ENCODE measurements at places on chromosomes 11 and 22. TPM values are rescaled to one million over a fixed set of nuclear protein-coding genes. Genes with fewer than 3 reads are reported as not detected.

PGA3 gene
- total RNA-seq, result not detected

SMIM38 gene
- not detected for total RNA-seq

ZPR1 gene
- 45.8 TPM for total RNA-seq

GDPD4 gene
- not detected for total RNA-seq

C11orf42 gene
- total RNA-seq, result not detected

P4HA3 gene
- 9.9 TPM for total RNA-seq

DYNC2H1 gene
- total RNA-seq, result 6.2 TPM

PLAAT4 gene
- total RNA-seq, result 0.65 TPM

AQP11 gene
- total RNA-seq, result 0.30 TPM

ISX gene
- not detected for total RNA-seq

NPTXR gene
- total RNA-seq, result 0.32 TPM

PTGDR2 gene
- total RNA-seq, result not detected

ZNF214 gene
- total RNA-seq, result 1.9 TPM

TSGA10IP gene
- total RNA-seq, result not detected

MRGPRE gene
- not detected for total RNA-seq

GGTLC3 gene
- not detected for total RNA-seq

KCNJ5 gene
- 0.30 TPM for total RNA-seq

TIMM8B gene
- total RNA-seq, result 40.9 TPM

MAPK1 gene
- 38.0 TPM for total RNA-seq

OVOL1 gene
- total RNA-seq, result not detected

FAT3 gene
- under 0.01 TPM for total RNA-seq

SMIM35 gene
- not detected for total RNA-seq

CD3D gene
- total RNA-seq, result not detected

KCTD14 gene
- 0.91 TPM for total RNA-seq

TREH gene
- total RNA-seq, result under 0.01 TPM

CCDC90B gene
- total RNA-seq, result 76.0 TPM

DNAJB7 gene
- total RNA-seq, result not detected

MMP12 gene
- total RNA-seq, result not detected

CCDC87 gene
- total RNA-seq, result 0.15 TPM

CBLIF gene
- total RNA-seq, result not detected

SCO2 gene
- total RNA-seq, result 4.9 TPM

UCP3 gene
- total RNA-seq, result 0.32 TPM

SYTL2 gene
- total RNA-seq, result 11.1 TPM

LRRC32 gene
- 23.9 TPM for total RNA-seq

OTOG gene
- total RNA-seq, result not detected

TRIM5 gene
- total RNA-seq, result 84.8 TPM

PRR33 gene
- total RNA-seq, result not detected

CDKN1C gene
- 3.2 TPM for total RNA-seq

ST14 gene
- total RNA-seq, result not detected

TSPAN18 gene
- total RNA-seq, result 5.9 TPM

PHOX2A gene
- total RNA-seq, result not detected

OR2D2 gene
- total RNA-seq, result 0.32 TPM

TMEM191B gene
- 0.15 TPM for total RNA-seq

OR52I1 gene
- total RNA-seq, result not detected

LIPT2 gene
- 3.9 TPM for total RNA-seq

GPHA2 gene
- not detected for total RNA-seq

OR10G8 gene
- not detected for total RNA-seq

OR56A5 gene
- not detected for total RNA-seq

TMPRSS5 gene
- total RNA-seq, result not detected

SLC7A4 gene
- total RNA-seq, result not detected

PANX3 gene
- total RNA-seq, result not detected

ANGPTL5 gene
- total RNA-seq, result not detected
